Forelimb muscle (tissue), 1 donor: ENCODE measurements at places on chromosomes 4 and X. TPM values are rescaled to one million over a fixed set of nuclear protein-coding genes. Genes with fewer than 3 reads are reported as not detected.

The PNMA6A gene
- 2.2 TPM for polyA plus RNA-seq

The SPANXB1 gene
- polyA plus RNA-seq = not detected

The ADH1B gene
- 10.4 TPM for polyA plus RNA-seq

The STS gene
- polyA plus RNA-seq = 15.3 TPM

The LDOC1 gene
- polyA plus RNA-seq = 36.1 TPM

The GUCY1A1 gene
- 11.1 TPM for polyA plus RNA-seq
